ENCODE measurements at places on chromosomes 3 and 15.

- DNase-seq, result no peak
Measured at GRCh38 chr15:48451241-48451640, 120.0 kb downstream of the DUT start.

DNA sequence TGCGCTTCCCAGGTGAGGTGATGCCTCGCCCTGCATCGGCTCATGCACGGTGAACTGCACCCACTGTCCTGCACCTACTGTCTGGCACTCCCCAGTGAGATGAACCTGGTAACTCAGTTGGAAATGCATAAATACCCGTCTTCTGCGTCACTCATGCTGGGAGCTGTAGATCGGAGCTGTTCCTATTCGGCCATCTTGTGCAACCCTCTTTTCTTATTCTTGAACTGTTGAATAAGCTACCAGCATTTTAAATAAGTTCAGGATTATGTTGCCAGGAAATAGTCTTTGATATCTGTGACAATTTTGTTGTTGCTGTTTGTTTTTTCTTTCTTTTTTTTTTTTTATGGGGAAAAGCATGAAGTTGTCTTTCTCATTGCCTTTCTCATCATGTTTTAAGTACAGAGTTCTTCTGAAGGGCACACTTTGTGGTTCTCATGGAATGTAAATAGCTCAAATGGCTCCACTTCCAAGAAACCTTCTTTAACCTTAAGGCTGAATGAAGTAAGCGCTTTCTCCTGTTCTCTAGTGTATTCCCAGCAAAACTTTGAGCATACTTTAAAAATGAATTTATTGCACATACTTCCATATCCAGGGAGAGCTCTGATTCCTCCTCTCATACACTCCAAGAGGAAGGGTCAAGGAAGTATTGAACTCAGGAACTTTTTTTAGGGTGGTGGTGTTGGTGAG lies 468.0 kb upstream of the TBL1XR1 start:
- no peak for DNase-seq

- no peak for DNase-seq
Measured at GRCh38 chr3:42202217-42202865, 63.6 kb downstream of the CCK start.

DNA sequence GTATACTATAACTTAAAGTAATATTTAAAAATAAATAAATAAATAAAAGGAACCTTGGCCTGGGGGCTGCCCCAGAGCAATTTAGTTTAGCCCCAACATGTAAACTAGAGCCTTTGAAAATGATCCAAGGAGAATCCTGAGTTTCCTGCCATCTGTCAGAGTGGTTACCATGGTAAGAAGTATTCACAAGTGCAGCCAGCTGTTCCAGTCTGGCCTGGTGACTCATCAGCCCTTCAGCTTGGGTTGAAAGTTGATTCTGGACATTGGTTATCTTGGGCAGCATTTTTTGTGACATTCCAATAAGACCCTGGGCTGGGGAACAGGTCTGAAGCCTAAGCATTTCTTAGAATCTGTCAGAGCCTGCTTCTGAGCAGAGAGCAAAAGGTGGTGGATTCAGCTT lies 72.7 kb upstream of the LRTM1 start:
- no peak for DNase-seq

GRCh38 chr15:94324117-94324826 lies 92.9 kb downstream of the MCTP2 start:
- DNase-seq, result no peak

- no peak for DNase-seq
Measured at GRCh38 chr3:3064297-3064696, 45.9 kb downstream of the IL5RA start.

DNA sequence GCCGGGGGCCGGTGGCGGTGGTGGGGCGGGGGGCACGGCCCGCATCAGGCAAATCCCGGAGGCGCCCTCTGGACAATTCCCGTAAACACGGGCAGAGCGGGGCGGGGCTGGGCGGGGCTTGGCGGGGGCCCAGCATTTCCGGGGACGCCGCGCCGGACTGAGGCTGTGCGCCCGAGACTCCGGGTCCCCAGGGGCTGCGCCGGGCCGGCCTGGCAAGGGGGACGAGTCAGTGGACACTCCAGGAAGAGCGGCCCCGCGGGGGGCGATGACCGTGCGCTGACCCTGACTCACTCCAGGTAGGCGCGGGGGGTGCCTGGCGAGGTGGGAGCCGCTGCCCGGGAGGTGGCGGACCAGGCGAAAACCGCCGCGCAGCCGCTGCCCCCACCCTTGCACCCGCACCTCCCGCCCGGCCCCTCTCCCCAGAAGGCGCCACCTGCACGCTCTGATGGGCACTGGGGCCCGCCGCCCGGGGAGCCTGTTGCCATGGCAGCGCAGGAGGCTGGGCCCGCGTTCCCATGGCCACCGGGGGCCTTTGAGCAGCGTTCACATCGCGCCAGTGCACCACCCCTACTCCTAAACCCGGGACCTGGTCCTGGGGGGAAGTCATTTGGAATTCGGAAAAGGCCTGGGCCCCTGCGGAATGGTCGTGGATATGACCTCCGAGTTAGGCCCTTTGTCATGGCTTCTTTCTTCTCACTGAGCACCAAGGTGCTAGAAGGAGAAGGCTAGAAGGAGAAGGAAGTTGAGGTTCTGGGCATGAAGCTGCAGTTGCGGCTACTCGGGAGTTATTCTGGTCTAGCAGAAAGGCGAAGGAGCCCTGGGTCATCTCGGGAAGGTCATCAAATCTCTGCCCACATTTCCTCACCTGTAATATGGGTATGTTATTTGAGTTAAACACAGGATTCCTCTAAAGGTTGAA lies 16.1 kb upstream of the SEMA4B start:
- no peak for DNase-seq

GRCh38 chr15:39462691-39463090 lies 118.2 kb upstream of the THBS1 start:
- no peak for DNase-seq

DNA sequence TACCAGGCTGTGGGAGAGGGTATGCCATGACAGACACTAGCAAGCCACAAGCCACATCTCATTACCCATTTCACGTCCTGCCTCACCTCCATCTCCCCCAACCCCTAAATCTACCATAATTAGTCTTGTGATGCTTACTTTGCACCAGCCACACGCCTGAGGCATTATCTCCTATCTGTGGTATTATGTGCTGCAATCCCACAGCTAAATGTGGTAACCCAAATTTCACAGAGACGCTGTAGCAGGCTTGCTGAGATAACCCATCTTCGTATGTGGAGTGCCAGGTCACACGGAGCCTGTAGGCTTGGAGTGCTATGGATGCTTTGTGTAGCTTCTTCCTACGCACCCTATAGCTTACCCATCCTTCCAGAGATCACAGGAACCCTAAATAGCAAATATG lies 256.7 kb upstream of the KCNH8 start:
- no peak for DNase-seq

- DNase-seq, result no peak
Measured at GRCh38 chr3:186694288-186695032, 22.7 kb upstream of the KNG1 start.

GRCh38 chr3:185276415-185276814 lies 22.6 kb upstream of the EHHADH start:
- DNase-seq, result no peak

DNA sequence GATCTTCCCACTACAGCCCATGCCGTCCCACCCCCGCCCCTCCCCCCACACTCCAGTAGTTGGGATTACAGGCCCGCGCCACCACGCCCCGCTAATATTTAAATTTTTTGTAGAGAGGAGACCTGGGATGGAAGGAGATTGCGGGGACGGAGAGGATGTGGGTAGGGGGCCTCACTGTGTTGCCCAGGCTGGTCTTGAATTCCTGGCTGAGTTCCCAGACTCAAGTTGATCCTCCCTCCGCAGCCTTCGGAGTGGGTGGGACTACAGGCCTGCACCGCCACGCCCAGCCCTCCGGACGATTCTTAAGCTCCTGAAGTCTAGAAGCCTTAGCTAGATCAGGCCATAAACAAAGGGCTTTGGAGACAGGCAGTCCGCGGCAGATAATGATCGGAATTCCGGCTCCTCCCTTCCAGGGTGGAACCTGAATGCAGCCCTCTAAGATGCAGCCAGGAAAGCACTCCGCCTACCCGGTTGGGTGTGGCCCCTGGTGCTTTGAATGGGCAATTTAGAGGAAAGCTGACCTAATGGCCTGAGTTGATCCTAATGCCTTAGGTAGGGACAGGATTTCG lies at the start of gene DPPA2:
TSS of gene DPPA2 (minus strand) at position 356 of the 569 bp plus-strand sequence. CDS start 1,975 bp downstream, outside the sequence.
- no peak for DNase-seq

- no peak for DNase-seq
Measured at GRCh38 chr3:99357131-99357530, 281.3 kb upstream of the COL8A1 start.

GRCh38 chr15:50613600-50613999 lies 67.1 kb upstream of the USP50 start:
- DNase-seq, result no peak

- no peak for DNase-seq
Measured at GRCh38 chr3:124076235-124076634, 84.3 kb upstream of the ROPN1 start.

DNA sequence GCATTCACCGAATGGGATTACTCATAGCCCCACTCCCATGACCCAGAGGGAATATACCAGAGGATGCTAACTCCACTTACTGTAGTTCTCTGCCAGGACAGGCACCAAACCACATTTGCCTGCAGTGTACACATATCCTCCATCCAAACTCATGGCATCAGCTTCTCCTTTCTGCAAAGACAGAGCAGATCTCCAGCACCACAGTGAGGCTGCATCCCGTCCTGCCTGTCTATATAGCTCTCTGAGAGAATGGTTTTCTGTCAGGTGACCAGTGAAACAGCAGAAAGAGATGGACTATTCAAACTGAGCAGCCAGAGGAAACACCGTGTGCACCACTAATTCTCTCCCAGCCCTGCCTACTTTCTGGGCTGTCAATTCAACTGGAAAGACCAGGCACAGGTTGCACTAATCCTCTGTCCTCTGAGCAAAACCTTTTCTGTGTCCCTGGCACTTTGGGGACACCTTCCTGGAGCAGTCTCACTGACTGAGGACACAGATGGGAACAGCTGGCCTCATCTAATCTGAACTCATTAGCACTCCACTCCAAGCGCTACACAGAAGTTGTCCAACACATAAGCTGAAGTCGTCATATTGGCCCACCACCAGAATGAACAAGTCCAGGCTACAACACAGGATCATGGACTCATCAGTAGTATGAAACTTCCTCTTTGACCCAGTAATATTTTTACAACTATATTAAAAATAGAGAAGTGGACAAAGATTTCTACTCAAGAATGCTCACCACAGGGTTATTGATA lies 17.3 kb downstream of the LTF start:
- no peak for DNase-seq

GRCh38 chr3:111848283-111848682 lies 10.8 kb upstream of the PHLDB2 start:
- no peak for DNase-seq

DNA sequence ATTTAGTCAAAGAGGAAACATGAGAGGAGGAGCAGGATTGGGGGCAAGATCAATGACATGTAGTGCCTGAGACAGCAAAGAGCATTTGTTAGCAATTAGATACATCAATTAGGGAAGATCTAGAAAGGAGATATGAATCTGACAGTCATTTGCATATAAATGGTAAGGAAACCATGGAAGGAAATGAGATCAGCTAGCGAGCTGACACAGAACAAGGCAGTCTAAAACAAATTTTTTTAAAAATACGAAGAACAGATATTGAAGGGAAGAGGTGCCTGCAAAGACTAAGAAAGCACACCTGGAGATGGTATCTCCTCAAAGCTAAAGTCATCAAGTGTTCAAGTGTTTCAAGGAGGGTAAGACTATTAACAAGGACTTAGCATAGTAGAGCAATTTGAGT lies 4.6 kb downstream of the EPM2AIP1 start:
- no peak for DNase-seq

GRCh38 chr15:97893967-97894366 lies 66.5 kb upstream of the ARRDC4 start:
- no peak for DNase-seq

DNA sequence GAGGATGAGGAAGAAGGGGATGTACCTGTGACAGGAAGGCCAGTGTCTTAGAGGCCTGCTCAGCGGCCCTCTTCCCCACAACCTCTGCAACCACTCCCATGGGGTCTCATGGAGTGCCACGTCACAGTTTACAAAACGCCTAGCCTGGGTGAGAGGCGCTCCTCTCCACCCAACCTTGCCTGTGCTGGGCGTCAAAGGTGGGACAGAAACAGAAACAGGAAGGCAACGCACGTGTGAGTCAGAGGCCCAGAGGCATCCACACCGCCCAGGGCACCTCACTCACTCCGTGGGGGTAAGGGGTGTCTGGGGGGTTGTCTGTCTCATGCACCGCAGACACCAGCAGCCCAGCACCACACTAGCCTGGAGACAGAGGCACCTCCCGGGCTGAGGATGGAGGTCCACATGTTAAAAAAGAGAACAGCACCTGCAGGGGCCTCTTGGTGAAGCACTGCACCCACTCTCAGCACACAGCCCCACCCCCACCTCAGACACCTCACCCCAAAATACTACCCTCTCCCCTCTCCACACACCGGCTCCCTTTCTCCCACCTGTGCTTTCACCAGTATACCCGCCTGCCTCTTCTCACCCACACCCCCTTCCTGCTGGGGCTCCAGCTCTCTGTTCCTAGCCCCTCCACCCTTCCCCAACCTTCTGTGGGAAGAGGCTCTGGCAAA lies 4.7 kb upstream of the CALML4 start:
- peak; percentile 6 for DNase-seq

DNA sequence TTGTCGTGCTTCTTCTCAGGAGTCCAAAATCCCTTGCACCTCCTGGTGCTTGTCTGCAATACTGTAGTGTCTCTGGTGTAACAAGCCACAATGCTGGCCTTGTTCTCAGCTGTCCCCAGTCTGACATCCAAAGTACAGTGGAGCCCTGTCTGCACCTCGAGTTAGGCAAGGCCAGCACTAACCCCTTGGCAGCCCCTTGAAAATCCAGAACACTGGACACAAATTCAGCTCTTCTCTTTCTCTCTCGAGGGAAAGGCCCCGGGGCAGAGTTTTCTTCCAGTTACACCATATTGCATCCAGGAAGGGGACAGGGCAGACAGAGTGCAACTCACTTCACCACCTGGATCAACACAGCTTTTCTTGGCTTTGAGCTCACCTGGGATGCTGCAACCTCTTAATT lies 91.3 kb upstream of the ATP10A start:
- DNase-seq, result no peak

Data from omental fat pad (tissue), 4 donors.